ENCODE measurements at places on chromosomes 11 and 22. TPM values are rescaled to one million over a fixed set of nuclear protein-coding genes. Genes with fewer than 3 reads are reported as not detected.

The SCGB2A2 gene
- polyA plus RNA-seq: not detected

The CPT1B gene
- 19.0 TPM for polyA plus RNA-seq

The HBG1 gene
- polyA plus RNA-seq: not detected

The ZNRF3 gene
- 0.20 TPM for polyA plus RNA-seq

The MS4A4E gene
- not detected for polyA plus RNA-seq

The LRRC4C gene
- polyA plus RNA-seq: not detected

DNA sequence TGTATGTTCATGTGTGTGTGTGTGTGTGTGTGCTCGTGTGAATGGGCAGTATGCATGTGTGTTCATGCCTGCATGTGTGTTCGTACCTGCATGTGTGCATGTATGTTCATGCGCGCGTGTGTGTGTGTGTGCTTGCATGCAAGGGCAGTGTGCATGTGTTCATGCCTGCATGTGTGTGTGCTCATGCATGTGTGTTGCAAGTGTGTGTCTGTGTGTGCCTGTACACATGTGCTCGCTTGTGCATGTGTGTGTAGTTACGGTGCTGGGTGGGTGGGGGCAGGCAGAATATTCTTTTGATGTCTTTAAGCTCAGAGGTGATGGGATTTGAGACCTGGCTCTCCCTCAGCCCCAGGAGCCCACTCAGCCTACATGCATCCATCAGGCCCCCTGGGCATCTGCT is 822.1 kb downstream of the BRD1 start:
- no peak overlapping the region for H3K27ac ChIP-seq
- no peaks in the 10 kb centered on the region for H3K27me3 ChIP-seq
- H3K36me3 ChIP-seq: no peaks in the 10 kb centered on the region
- H3K4me3 ChIP-seq: no peak overlapping the region
- no peak for DNase-seq

GRCh38 chr11:70532731-70533130 is 134.4 kb downstream of the CTTN start:
- DNase-seq: no peak
- H3K27me3 ChIP-seq: no peaks in the 10 kb centered on the region
- H3K36me3 ChIP-seq: no peaks in the 10 kb centered on the region
- no peak overlapping the region for H3K27ac ChIP-seq

DNA sequence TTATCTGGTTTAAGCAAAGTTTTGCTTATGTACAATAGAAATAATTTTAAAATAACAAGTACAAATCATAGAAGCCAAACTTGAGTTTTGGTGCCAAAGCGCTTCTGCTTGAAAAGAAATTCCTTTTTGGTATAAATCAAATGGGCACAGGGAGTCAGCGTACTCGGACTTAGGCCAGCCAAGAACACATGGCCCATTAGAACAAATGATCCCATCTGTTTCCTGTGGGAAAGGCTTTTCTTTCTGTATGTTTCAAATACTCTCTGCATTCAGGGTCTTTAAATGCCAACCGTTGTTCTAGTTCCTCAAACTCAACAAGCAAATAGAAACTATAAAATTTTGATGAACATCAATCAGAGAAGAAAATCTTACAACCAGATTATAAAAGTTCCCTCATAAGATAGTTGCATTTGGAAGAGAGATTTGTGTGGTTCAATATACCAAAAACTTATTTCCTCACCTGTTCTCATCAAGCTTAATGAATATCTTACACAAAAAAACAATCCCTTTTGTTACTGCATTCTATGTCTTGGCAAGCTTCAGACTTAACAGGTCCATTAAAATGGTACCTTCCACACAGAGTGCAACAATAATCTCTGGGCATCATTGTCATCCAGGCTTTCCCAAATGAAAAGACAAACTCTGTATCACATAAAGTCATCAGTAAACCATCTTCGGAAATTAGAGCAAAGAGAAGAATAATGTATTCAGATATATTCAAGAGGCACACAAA is 739.8 kb upstream of the API5 start:
- no peak overlapping the region for H3K27ac ChIP-seq
- H3K36me3 ChIP-seq: no peaks in the 10 kb centered on the region
- no peaks in the 10 kb centered on the region for H3K4me1 ChIP-seq
- H3K27me3 ChIP-seq: no peaks in the 10 kb centered on the region
- H3K4me3 ChIP-seq: no peak overlapping the region

DNA sequence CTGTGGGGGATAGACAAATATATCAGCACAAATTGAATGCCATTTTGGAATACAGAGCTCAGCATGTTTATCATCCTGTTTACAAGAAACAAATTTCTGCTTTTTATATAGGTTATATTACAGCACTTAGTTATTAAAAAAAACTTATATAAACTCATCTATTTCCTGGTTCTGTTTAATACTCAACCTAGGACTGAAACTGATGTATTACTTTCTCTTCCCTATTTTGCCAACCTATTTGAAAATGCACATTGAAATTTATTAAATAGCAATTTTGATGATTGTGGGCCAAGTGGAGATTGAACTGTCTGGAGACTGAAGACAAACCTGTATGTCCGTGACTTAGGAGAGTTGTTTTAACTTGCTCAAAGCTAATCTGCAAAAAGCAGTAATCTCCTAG is 288.3 kb upstream of the ANO3 start:
- no peaks in the 10 kb centered on the region for H3K27me3 ChIP-seq
- no peak overlapping the region for H3K4me3 ChIP-seq
- H3K4me1 ChIP-seq: no peaks in the 10 kb centered on the region
- H3K36me3 ChIP-seq: no peaks in the 10 kb centered on the region
- H3K27ac ChIP-seq: no peak overlapping the region

DNA sequence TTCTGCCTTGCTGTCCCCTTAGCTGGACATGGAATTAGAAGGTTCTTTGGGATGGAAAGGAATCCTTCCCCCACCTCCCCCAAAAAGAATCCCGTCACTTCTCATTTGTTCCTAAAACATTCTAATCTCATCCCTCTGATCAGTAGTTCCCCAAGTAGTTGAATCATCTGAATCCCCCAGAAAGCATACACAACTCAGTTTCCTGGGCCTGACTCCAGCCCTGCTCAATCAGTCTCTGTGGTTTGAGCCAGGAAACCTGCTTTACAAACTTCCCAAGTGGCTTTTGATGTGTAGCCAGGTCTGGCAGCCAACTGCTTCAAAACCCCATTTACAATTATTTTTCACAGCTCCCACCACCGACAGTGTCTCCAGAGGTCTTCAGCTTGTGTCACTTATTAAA is 20.2 kb downstream of the C22orf31 start:
- no peaks in the 10 kb centered on the region for H3K27me3 ChIP-seq
- no peaks in the 10 kb centered on the region for H3K4me1 ChIP-seq
- no peak for DNase-seq
- no peaks in the 10 kb centered on the region for H3K36me3 ChIP-seq
- no peak overlapping the region for H3K27ac ChIP-seq

DNA sequence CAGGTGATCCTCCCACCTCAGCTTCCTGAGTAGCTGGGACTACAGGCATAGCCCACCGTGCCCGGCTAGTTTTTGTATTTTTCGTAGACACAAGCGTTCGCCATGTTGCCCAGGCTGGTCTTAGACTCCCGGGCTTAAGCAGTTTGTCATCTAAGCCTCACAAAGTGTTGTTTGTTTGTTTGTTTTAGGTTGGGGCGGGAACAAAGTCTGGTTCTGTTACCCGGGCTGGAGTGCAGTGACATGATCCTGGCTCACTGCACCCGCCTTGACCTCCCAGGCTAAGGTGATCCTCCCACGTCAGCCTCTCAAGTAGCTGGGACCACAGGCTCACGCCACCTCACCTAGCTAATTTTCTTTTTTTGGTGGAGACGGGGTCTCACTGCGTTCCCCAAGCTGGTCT is 12.6 kb downstream of the IRF7 start:
- H3K36me3 ChIP-seq: peaks cover 17% of the 10 kb centered on the region
- no peaks in the 10 kb centered on the region for H3K4me1 ChIP-seq
- H3K4me3 ChIP-seq: no peak overlapping the region
- no peak for DNase-seq

DNA sequence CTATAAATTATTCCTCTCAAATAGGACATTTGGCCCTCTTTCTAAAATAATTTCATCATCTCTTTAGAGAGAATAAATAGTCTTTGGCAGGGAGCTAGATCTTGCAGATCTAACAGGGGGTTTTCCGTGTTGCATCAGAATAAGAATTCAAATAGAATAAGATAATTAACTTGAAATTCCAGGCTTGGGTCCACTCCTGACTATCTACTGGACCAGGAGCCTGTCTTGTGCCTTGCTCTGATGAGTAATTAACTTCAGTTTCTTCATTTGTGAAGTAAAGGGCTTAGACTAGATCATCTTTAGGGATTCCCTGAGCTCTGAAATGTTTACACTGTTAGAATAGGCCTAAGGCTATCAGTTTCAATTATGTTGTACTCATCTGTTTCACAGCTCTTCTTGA is 23.5 kb upstream of the TMEM123 start:
- DNase-seq: no peak
- no peak overlapping the region for H3K4me3 ChIP-seq
- peaks cover 22% of the 10 kb centered on the region for H3K4me1 ChIP-seq
- H3K27me3 ChIP-seq: no peaks in the 10 kb centered on the region

DNA sequence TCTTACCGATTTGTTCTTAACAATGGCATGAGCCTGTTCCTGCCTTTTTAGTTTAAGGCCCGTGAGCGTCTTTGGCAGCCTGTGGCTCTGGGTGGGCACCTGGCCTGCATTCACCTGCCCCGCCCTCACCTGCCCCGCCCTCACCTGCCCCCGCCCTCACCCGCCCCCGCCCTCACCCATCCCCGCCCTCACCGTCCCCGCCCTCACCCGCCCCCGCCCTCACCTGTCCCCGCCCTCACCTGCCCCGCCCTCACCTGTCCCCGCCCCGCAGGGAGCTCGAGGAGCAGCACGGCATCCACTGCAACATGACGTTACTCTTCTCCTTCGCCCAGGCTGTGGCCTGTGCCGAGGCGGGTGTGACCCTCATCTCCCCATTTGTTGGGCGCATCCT is 14.2 kb downstream of the GATD1 start:
- no peak overlapping the region for H3K27ac ChIP-seq
- no peaks in the 10 kb centered on the region for H3K4me1 ChIP-seq
- no peaks in the 10 kb centered on the region for H3K27me3 ChIP-seq
- peaks cover 38% of the 10 kb centered on the region for H3K36me3 ChIP-seq
- no peak overlapping the region for H3K4me3 ChIP-seq

DNA sequence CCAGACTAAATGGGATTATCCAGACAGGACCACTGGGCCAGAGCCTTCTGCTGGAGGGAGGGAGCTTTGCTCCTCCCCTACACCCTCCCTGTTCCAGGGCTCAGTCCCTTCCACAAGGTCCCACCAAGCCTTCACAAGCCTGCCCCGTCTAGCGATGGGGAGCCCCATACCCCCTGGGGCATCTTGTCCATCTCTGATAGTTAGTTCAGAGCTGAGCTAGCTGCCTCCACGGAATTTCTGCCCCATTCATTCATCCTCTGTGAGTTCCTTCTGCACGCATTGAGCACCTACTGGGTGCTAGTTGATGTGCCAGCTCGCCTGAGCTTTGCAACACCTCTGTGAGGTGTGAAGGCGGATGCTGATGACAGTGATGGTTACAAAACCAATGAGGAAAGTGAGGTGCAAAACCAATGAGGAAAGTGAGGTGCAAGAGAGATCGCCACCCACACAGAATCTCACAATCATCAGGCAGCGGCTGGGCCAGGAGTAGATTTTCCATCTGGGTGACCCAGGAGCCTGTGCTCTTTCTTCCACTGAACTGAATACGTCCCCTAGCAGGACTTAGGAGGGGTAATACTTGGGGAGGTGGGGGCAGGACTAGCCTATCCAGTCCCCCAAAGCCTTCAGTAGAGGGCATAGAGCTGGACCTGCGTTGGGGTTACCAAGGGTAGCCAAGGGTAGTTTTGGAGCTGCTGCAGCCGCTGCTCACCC is 21.5 kb upstream of the CBX7 start:
- no peak for DNase-seq
- H3K27ac ChIP-seq: no peak overlapping the region
- no peak overlapping the region for H3K4me3 ChIP-seq

DNA sequence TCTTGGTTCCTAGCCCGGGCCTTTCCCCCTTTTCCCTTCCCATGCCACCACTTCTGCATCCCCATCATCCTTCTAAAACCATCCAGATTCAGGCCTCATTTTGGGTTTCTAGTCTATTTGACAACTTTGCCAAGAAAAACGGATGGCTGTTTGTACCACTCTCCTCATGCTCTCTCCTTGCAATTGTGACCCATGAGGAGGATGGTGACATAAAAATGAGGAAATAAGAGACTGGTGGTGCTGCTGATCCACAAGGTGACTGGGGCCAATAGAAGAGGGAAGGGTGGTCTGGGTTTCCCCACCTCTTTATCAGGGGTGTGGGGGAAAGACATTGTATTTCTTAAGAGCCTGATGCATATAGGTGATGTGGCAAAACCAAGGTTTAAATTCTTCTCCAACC is 1.0 kb downstream of the MS4A4A start:
- no peak overlapping the region for H3K27ac ChIP-seq
- no peaks in the 10 kb centered on the region for H3K4me1 ChIP-seq
- DNase-seq: no peak
- no peaks in the 10 kb centered on the region for H3K36me3 ChIP-seq
- H3K4me3 ChIP-seq: no peak overlapping the region

DNA sequence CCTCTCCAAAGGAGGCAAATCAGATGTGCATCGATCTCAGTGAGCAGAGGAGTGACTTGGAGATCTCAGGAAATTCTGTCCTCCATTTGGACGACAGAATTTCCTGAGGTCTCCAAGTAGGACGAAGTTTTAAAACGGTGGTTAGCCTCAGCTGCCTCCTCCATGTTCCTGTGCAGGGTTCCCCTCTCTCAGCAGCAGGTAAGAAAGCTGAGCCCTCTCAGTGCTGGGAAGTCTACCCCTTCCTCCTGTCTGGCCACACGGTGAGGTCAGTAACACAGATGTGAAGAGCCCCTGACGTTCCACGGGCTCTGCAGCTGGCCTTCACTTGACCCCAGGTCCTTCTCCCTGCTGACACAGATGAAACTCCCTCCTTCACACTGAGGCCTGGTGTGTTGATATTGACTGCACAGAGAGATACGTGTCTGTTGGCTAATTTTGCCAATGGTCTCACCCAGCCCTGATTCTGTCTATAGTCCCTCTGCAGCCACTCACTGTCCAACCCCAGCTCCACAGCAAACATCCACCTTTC is 607.4 kb upstream of the B3GAT1 start:
- H3K27me3 ChIP-seq: no peaks in the 10 kb centered on the region
- H3K4me1 ChIP-seq: no peaks in the 10 kb centered on the region
- no peak overlapping the region for H3K4me3 ChIP-seq
